B cell (primary cell): ENCODE measurements at places on chromosomes 5 and 9.

DNA sequence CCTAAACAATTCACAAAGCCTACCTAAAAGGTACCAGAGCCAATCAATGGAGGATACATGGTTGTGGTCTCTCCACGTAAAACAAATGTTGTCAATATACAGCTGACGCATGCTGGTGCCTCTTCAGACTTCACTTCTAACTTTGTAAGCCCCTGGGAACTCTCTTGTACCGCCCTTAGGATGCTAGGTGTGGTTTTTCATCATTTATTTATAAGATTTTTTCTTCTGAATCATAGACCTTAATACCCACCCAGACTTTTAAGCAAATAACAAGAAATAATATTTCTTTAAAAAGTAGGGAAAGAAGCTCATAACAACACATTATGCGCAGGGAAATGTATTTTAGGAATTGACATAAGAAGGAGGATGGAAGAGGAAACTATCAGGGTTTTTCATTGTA lies 33.0 kb downstream of the SSBP2 start:
- peaks cover 30% of the 10 kb centered on the region for H3K4me1 ChIP-seq
- no peaks in the 10 kb centered on the region for H3K27me3 ChIP-seq
- DNase-seq: no peak
- H3K36me3 ChIP-seq: no peaks in the 10 kb centered on the region
- no peak overlapping the region for H3K27ac ChIP-seq

DNA sequence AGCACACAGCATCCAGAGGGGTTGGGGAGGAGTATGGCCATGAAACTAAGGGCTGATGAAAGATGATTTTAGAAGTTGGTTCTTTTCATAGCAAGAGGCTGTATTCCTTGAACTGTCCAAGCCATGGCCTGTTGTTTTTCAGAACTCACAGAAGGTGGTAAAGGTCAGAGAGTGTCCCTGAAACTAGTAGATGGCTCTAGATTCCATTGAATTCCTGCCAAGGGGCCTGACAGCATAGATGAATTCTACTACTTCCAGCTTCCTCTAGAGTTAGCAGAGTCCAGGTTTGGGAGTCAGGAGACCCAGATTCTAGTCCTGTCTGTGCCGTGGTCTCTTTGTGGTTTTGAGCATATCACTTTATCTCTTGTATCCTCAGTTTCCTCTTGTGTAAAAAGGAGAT lies 101.6 kb downstream of the GRIA1 start:
- DNase-seq: no peak
- H3K4me3 ChIP-seq: no peak overlapping the region
- H3K36me3 ChIP-seq: no peaks in the 10 kb centered on the region
- no peaks in the 10 kb centered on the region for H3K27me3 ChIP-seq

- no peaks in the 10 kb centered on the region for H3K27me3 ChIP-seq
- no peak overlapping the region for H3K4me3 ChIP-seq
- no peaks in the 10 kb centered on the region for H3K36me3 ChIP-seq
- H3K4me1 ChIP-seq: no peaks in the 10 kb centered on the region
Measured at GRCh38 chr9:121895818-121896544, 197.1 kb downstream of the TTLL11 start.

GRCh38 chr9:4152101-4152600 lies 147.7 kb downstream of the GLIS3 start:
- H3K4me1 ChIP-seq: no peaks in the 10 kb centered on the region
- H3K27ac ChIP-seq: no peak overlapping the region
- no peak for DNase-seq
- H3K27me3 ChIP-seq: no peaks in the 10 kb centered on the region
- H3K4me3 ChIP-seq: no peak overlapping the region

- no peaks in the 10 kb centered on the region for H3K4me1 ChIP-seq
- H3K27me3 ChIP-seq: no peaks in the 10 kb centered on the region
- no peak overlapping the region for H3K27ac ChIP-seq
- peaks cover 10% of the 10 kb centered on the region for H3K36me3 ChIP-seq
- H3K4me3 ChIP-seq: no peak overlapping the region
Measured at GRCh38 chr5:97111004-97111403, 31.4 kb downstream of the LIX1 start.

- no peaks in the 10 kb centered on the region for H3K27me3 ChIP-seq
- no peaks in the 10 kb centered on the region for H3K36me3 ChIP-seq
Measured at GRCh38 chr5:148005788-148006520, 57.8 kb upstream of the SPINK5 start.

- H3K4me1 ChIP-seq: no peaks in the 10 kb centered on the region
- H3K4me3 ChIP-seq: no peak overlapping the region
- H3K27ac ChIP-seq: no peak overlapping the region
Measured at GRCh38 chr9:109448223-109448622, 49.9 kb downstream of the PTPN3 start.

GRCh38 chr5:174310706-174311105 lies 265.2 kb downstream of the NSG2 start:
- peaks cover 4% of the 10 kb centered on the region for H3K27me3 ChIP-seq
- no peak for DNase-seq
- H3K4me1 ChIP-seq: peaks cover 4% of the 10 kb centered on the region
- no peaks in the 10 kb centered on the region for H3K36me3 ChIP-seq
- no peak overlapping the region for H3K4me3 ChIP-seq
- no peak overlapping the region for H3K27ac ChIP-seq

DNA sequence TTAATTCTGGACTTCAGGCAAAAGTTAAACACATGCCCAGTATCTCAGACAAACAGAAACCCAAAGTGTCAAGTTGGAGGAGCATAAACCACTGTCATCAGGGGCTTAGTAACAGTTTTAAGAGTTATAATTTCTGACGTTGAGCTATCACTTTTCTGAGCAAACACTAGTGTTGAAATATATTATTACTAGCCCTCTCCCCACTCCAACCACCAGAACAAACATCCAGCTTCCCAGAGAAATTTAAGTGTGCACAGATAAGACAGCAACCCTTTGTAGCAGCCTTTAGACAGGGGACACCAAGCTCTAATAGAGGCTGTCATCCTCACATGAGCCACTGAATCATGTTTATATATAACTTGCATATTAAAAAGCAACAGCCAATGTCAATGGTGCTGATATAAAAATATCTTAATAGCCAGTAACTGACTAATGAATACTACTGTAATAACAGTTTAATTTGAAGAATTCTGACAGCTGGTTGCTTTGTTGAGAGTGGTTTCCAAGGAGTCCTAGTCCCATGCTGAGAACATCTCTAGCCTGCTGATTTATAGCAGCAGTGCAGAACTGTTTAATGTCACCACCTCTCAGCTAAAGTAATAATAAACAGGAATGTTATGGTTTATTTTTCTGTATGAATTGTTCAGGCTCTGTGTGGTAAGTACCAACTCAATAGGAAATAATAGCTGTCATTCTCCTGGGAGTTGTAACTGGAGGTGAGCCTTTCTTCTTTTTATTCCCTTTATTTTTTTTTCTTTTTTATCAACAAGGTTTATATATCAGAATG lies 528.7 kb upstream of the ZNF608 start:
- peaks cover 3% of the 10 kb centered on the region for H3K4me1 ChIP-seq
- no peak overlapping the region for H3K27ac ChIP-seq
- no peaks in the 10 kb centered on the region for H3K27me3 ChIP-seq
- H3K4me3 ChIP-seq: no peak overlapping the region
- no peaks in the 10 kb centered on the region for H3K36me3 ChIP-seq
- no peak for DNase-seq

GRCh38 chr9:99385814-99386279 lies 163.8 kb downstream of the SEC61B start:
- no peaks in the 10 kb centered on the region for H3K36me3 ChIP-seq
- DNase-seq: no peak
- no peak overlapping the region for H3K27ac ChIP-seq
- no peak overlapping the region for H3K4me3 ChIP-seq
- no peaks in the 10 kb centered on the region for H3K4me1 ChIP-seq

GRCh38 chr5:179120421-179120861 lies 60.3 kb downstream of the ZNF354C start:
- H3K4me3 ChIP-seq: no peak overlapping the region
- no peaks in the 10 kb centered on the region for H3K27me3 ChIP-seq
- H3K27ac ChIP-seq: no peak overlapping the region
- no peaks in the 10 kb centered on the region for H3K36me3 ChIP-seq
- H3K4me1 ChIP-seq: no peaks in the 10 kb centered on the region
- DNase-seq: no peak

DNA sequence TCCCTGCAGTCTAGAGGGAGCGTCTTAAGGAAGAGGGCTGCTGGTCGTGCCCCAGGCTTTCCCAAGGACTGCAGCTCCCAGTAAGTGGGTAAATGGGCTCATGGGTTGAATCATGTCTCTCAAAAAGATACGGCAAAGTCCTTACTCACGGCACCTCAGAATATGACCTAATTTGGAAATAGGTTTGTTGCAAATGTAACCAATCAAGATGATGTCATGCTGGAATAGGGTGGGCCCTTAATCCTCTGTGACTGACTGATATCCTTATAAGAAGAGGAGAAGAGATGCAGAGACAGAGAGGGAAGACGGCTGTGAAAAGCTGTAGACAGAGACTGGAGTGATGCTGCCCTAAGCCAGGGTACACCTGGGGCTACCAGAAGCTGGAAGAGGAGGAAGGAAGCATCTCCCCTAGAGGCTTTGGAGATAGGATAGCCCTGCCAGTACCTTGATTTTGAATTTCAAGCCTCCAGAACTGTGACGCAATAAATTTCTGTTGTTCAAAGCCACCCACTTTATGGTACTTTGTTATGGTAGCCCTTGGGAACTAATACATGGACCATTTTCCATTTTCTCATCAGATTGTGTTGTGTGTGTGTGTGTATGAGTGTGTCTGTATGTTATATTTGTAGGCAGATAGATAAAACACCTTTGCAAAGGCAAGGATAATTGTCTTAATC lies 15.0 kb downstream of the GALNT10 start:
- no peak overlapping the region for H3K27ac ChIP-seq
- DNase-seq: no peak
- H3K27me3 ChIP-seq: no peaks in the 10 kb centered on the region
- H3K36me3 ChIP-seq: no peaks in the 10 kb centered on the region
- H3K4me3 ChIP-seq: no peak overlapping the region
